ENCODE measurements at places on chromosomes 2 and 18.

- no peak for DNase-seq
These were observed 464.2 kb upstream of the TCF4 start for GRCh38 chr18:56052202-56052601.

DNA sequence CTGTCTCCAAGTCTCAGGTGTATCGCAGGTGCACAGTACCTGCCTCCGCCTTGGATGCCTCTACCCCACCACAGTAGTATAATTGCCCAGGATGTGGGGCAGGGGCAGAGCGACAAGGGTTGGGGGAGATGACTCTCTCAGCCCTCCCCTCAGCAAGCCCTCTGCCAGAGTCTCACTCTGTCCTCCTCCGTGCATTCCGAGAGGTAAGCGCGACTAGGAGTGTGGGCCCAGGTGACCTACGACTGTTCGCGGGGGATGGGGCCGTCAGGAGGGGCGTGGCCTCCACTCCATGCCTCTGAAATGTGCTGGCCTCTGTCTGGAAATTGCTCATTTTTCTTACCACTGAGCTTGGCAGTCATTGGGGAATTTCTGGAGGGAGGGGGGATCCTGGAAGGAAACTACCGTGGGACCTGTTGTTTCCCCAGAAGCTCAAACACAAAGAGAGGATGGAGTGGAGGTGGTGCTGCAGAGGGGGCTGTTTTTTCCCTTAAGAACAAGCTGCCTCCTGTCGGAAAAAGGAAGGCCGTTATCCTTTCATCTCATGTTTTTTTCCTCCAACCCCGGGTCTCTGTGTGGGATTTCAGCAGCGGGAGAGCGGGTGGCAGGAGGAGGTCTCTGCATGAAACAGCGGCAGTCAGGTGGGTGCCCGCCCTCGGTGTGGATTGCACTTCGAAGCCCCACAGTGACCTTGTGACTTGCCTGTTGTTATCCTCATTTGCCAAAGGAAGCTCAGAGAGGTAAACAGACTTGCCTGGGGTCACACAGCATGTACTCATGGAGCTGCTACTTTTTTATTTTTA, 13.0 kb upstream of the RALB start:
- DNase-seq = no peak

DNA sequence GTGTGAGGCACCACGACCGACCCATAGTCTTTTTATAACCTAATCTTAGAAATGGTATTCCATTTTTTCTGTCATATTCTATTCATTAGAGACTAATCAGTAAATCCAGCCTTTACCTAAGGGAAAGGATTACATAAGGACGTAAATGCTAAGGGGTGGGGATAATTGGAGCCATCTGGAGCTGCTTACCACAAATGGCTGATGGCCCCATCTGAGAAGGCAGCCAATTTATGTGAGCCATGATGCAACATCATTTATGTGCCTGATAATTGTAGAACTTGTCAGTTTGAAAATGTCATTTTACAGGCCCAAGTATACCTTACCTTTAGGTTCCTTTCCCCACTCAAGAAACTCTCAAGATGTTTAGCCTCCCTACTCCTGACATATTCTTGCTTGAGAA, 44.0 kb downstream of the ARHGEF33 start:
- no peak for DNase-seq

DNA sequence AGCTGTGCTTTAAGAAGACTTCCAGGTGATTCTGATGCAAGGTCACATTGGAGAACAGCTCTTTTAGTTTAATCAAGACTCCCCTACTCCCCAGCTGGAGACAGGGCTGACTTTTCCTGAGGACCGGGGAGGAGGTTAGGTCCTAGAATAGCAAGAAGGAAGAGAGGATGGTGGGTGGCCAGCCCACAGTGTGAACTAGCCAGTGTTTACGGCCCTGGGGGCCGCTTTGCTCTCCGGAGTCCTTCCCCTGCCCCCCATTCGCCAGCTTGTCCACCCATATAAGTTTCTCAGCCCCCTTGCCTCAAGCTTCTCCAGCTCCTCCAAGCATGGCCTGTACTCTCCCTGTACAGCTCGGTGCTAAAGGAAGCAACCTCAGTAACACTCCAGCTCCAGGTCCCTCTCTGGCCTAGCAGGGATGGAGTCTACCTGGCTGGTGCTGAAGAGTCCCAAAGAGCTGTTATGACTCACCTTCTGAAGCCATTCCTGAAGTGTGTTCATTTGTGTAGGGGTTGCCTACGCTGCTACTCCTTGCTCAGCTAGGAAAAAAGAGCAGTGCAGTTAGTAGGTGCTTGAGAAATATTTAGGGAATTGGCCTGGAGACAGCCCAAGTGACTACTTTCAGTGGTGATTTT, 7.9 kb downstream of the INPP4A start:
- DNase-seq = no peak

- DNase-seq = no peak
These were observed 286.4 kb upstream of the PARD3B start for GRCh38 chr2:204258890-204259289.

DNA sequence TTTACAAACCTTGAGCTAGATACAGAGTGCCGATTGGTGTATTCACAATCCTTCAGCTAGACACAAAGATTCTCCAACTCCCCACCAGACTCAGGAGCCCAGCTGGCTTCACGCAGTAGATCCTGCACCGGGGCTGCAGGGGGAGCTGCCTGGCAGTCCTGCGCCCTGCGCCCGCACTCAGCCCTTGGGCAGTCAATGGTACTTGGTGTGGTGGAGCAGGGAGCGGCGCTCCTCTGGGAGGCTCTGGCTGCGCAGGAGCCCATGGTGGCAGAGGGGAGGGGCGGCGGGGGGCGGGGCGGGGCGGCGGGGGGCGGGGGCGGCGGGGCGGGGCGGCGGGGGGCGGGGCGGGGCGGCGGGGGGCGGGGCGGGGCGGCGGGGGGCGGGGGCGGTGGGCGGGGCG, 923.4 kb downstream of the SOCS6 start:
- no peak for DNase-seq

GRCh38 chr18:44258086-44258485, 422.6 kb upstream of the SETBP1 start:
- DNase-seq = no peak

- no peak for DNase-seq
These were observed 30.3 kb upstream of the NARS1 start for GRCh38 chr18:57651914-57652313.

GRCh38 chr2:31032475-31032874, 105.8 kb downstream of the GALNT14 start:
- DNase-seq = no peak

- no peak for DNase-seq
These were observed 27.5 kb downstream of the EML4 start for GRCh38 chr2:42196403-42197267.

- DNase-seq = no peak
These were observed 62.1 kb upstream of the THSD7B start for GRCh38 chr2:136703214-136703613.

GRCh38 chr2:224646242-224646846, 61.2 kb upstream of the CUL3 start:
- no peak for DNase-seq

DNA sequence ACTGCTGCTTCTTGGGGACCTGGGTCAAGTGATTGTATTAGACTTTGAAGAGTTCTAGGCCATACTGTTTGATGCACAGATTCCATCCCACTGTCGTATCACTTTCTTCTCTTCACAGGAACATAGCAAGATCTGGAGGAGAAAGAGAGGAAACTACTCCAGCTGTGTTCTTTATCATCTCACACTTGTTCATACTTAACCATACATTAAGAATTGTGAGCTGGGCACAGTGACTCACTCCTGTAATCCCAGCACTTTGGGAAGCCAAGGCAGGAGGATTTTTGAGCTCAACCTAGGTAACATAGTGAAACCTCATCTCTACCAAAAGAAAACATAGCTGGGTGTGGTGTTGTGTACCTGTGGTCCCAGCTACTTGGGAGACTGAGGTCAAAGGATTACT, 111.7 kb downstream of the PARD3B start:
- no peak for DNase-seq

GRCh38 chr2:28206762-28207161, 185.9 kb upstream of the FOSL2 start:
- DNase-seq = no peak

DNA sequence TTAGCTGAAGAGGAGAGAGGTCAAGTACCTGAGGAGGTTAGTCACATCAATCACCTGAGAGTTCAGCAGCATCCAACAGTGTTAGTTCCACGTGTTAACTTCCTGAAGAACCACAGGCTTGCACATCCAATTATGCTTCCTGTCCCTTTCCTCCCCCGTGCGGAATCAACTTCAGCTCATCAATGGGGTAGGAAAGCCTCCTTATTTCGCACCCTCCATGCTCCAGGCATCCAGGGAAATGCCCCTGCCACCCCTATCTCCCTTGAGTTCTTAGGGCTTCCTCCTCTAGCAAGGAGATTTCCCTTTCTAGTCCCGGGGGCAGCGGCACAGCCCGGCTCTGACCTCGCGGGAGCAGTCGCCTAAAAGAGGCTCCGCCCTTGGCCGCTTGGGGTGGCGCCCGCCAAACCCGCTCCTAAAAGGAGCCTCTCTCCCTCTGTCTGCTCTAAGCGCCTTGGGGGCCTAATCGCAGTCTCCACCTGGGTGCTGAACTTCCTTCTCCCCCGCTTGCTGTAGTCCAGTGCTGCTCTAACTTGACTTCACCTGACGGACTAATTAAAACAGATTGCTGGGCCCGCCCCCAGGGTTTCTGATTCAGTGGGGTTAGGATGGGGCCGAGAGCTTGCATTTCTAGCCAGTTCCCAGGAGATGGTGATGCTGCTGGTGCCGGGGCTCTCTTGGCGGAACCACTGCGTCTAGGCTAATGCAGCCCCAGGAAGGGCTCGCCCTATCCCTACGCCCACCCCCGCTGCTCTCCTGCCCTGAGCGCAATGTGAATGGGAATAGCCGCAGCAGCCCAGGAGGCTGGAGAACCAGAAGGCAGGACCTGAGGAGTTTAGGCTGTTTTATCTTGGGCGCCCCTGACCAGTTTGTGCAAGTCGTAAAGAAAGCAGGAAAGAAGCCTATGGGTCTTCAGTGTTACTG, 3.4 kb upstream of the TET3 start:
- no peak for DNase-seq

GRCh38 chr2:128638341-128639119, 319.9 kb upstream of the HS6ST1 start:
- DNase-seq = no peak

- peak; percentile 80 for DNase-seq
These were observed 125.1 kb upstream of the HAAO start for GRCh38 chr2:42917425-42917927.

DNA sequence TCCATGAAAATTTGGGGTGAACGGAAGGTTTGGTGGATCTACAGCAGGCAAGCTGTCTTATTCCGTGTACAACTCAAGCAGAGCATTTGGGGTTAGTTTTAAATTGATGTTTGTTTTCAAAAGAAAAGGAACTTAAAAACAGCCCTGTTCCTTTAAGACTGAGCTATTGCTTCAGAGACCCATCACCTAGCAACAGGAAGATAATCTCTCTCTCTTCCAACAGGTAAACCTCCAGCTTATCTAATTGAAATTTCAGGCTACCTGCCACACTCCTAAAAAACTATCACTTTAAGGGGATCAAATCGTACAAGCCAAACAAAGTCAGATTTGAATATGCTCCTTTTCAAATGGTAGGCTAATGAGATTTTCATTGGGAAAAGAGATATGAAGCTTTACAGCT, 101.8 kb downstream of the RNF152 start:
- no peak for DNase-seq

- no peak for DNase-seq
These were observed 81.6 kb downstream of the AOX1 start for GRCh38 chr2:200667413-200667812.

DNA sequence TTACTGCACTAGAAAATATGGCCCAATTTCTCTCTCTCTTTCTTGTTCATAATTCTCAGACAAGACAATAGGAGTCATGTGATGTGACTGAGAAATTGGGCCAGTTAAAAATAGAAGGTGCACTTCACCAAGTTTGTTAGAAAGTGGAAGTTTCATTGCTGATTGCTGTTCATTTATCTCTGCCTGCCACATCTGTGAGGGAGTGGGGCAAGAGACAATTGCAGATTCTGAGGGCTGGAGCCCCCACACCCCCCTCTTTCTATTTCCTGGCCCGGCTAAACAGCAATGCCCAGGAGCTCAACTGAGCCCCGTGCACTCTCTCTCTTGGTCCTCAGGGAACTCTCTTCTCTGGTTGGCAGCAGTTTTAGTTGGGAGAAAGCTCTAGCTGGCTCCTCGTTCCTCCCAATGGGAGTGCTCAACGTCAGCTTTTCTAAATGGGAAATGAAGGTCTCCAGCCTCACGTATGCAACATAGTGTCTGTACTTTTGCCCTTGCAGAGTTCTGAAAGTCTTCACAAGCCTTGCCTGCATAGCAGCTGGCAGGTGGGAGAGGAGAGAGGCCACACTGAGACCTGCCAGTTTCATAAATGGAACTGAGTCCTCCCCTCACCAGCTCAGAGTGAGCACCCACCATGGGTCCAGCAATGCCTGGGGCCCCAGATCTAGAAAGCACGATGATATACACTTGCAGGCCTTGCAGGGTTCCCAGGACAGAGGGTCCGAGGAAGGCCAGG, 115.7 kb downstream of the MYCN start:
- no peak for DNase-seq

DNA sequence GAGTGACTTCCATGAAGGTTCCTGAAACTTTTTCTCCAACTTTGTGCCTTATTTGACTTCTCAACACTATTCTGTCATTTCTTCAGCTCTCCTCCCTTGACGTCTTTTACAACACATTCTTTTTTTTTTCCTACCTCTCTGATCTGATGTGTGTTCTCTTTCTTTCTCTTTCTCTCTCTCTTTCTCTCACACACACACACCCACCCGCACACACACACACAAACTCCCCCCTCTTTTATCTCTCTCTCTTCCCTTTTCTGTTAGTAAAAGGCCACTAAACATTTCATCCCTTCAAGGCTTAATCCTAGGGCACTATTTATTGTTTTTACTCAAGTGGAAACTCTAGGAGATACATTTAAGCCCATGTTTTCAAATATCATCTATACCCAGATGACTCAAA, 107.8 kb upstream of the CNTNAP5 start:
- no peak for DNase-seq

DNA sequence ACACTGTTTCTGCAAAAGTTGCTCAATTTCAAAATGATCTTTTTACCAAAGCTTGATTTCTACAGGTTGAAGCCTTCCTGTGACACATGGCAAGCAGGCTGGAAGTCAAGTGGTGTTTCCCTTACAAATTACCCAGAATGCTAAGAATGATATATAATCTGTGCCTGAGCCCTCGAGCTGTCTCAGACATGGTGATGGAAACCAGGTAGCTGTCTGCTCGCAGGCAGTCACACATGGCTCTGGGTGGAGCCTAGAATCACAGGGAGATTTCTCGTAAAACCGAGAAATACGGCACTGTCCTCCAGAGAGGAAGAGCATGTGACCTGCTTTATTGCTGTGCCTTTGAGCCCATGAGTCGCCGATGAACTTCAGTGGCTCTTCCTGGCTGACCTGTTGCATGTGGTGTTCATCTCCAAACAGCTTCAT, 392.9 kb downstream of the ZNF521 start:
- DNase-seq = no peak

DNA sequence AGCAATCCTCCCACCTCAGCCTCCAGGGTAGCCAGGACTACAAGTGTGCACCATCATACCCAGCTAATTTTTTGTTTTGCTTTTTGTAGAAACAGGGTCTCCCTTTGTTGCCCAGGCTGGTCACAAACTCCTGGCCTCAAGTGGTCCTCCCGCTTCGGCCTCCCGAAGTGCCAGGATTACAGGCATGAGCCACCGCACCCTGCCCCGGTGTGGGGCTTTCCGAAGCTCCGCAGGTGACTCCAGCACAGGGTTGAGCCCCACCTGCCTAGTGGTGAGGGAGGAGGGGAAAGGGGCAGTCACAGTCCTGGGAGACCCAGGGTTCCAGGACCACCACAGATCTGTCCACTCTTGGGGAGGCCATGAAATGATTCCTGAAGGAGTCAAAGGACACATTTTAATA, 5.2 kb downstream of the PRLH start:
- no peak for DNase-seq
